NCI-H2171 treated with DMSO at 0.1 percent for 48 hours (cell line): ENCODE measurements at places on chromosomes 11 and 22.

- no peak for DNase-seq
Measured at GRCh38 chr11:11764423-11764803, 77.4 kb upstream of the USP47 start.

DNA sequence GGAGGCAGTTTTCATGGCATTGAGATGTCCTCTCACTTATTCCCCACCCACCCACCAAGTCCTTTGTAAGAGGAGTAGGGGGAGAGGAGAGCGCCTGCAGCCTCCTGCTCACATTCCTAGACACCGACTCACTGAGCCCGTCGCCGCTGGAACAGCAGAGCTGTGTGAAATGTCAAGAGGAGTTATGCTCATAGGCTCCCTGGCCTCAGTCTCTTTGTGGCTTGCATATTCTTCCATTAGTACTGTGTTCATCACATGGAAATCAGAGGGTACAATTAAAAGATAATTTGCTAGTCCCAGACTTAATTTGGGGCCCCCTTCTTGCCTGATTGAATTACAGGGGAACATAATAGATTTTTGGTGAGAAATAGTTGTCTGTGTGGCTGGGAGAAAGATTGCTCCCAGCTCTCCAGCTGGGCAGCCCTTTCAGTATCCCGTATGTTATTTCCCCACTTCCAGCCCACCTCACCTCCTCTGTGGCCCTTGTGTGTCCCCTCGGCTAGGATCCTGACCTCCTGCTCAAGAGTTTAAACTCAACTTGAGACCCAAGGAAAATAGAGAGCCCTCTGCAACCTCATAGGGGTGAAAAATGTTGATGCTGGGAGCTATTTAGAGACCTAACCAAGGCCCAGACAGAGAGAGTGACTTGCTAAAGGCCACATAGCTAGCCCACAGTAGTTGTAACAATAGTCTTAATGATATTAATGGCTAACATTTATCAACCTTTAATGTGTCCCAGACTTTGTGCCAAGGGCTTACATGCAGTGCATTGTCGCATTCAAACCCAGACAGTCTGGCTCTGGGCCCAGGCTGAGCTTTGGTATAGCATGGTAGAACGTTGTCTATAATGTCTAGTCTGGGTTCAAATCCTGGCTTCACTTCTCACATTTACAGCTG lies 32.2 kb downstream of the LIMK2 start:
- DNase-seq, result no peak

GRCh38 chr11:33773404-33773986 lies 825 bp downstream of the FBXO3 start:
- DNase-seq, result peak; percentile 33

DNA sequence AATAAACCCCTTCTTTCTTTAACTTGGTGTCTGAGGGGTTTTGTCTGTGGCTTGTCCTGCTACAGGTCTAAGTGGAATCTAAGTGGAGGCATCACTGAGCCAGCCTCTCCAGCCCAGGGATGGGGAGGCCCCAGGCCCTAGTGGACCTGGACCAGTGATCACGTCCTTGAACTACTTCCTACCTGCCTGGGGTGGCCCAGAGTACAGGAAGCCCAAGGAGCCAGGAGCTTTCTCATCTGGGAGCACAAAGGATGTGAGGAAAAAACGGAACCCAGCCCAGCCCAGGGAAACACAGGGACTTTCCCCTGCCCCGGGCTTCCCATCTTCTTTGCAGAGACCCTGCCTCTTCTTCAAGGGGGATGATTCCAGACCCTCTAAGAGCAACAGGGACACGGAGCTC lies 3.5 kb upstream of the CD5 start:
- no peak for DNase-seq

DNA sequence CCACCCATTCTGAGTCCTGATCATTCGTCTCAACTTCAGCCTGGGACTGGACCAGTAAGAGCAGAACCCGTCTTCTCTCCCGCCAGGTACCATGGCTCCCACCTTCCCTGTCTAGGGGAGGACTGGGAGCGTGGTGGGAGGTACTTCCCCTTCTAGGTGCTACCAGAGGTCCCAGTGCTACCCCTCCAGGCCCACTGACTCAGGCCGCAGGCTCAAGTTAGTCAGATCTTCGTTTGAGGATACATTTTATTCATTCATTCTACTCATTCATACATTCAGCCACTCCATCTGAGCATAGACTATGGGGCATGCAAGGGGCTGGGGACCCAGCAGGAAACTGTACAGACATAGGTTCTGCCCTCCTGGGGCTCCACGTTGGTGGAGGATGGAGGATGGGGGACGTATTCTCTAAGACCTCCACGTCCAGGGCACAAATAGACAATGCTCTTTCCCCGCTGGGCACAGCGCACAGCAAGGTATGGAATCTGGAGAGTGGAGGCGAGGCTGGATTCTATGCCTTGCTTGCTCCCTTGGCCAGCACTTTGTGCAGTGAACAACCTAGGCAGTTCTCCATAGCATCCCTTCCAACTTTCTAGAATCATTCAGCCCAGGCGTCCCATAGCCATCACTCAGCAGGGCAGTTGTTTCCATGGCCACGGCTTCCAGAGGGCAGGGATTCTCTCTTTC lies 1.0 kb upstream of the RAB3IL1 start:
- DNase-seq, result no peak

DNA sequence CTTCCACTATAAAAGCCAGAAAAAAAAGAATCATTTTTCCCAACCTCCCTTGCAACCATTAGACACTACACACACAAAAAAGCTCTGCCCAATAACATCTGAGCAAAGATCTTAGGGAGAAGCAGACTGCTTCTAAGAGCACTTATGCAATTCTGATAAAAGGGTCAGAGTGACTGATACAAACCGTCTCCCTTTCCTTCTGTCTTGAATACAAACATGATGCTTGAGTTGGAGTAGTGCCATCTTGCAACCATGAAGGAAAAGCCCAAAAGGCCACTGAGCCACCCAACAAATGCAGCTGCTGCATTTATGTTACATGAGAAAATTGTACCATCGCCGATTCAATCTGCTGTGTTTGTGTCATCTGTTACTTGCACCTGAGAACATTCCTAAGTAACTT lies 47.6 kb upstream of the EED start:
- DNase-seq, result peak; percentile 64
